NCI-H2081 treated with DMSO at 0.1 percent for 48 hours (cell line): ENCODE measurements at places on chromosomes 5 and 9.

- DNase-seq = no peak
Measured at GRCh38 chr5:19930451-19930850, 57.5 kb downstream of the CDH18 start.

GRCh38 chr5:142304013-142304701, 20.7 kb downstream of the SPRY4 start:
- no peak for DNase-seq

DNA sequence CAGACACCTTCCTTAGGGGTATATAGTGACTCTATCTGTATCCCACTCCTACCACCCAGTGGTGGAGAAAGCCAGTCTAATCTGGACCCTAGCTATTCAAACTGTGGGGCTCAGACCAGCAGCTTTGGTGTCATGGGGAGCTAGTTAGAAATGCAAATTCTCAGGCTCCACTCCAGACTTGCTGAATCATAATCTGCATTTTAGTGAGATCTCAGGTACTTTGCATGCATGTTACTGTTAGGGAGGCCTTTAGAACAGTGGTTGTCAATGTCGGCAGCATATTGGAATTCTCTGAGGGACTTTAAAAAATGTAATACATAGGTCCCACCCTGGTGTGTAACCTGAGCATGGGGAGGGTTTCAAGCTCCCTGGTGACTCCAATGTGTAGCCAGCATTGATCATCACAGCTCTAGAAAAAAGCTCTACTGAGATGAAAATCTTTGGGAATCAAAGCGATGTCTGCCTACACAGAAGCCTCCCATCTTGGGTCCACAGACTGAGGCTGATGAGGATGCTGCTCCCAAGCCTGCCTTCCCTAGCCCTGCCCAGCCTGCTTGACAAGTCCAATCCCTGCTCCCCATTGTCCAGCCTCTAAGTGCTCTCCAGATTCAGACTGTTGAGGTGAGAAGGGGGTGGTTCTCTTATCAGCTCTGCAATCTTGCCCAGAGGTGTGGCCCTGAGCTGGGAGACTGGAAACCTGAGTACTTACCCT, 11.9 kb upstream of the GM2A start:
- no peak for DNase-seq

GRCh38 chr5:75640395-75640794, 29.1 kb downstream of the ANKDD1B start:
- no peak for DNase-seq

DNA sequence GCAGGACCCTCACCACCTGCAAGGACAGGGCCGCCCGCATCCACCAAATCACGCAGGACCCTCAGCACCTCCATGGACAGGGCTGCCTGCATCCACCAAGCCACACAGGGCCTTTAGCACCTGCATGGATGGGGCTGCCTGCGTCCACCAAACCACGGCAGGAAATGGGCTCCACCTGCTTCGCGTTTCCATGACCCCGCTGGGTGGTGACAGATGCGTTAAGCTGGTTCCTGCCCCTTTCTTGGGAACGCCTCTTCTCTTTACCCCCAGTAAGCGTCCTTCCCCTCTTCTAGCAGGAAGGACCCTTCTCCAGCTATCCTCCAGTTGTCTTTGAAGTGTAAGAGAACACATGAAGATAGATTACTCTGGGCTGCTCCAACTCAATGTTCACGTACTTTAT, 13.5 kb downstream of the FBP1 start:
- DNase-seq = no peak

GRCh38 chr5:178465228-178465860, 124.8 kb downstream of the COL23A1 start:
- no peak for DNase-seq

- no peak for DNase-seq
Measured at GRCh38 chr9:88237479-88237961, 99.2 kb upstream of the SPATA31C2 start.

DNA sequence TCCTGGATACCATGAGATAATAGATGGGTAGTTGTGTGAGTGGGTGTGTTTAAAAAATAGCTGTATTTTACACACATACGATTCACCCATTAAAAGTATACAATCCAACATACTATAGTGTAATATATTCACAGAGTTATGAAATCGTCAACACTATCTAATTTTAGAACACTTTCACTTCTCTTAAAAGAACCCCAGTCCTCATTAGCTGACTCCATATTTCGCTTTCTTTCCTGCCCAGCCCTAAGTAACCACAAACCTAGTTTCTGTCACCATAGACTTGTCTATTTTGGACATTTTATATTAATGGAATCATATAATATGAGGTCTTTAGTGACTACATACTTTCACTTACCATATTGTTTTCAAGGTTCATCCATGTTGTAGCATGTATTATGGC, 63.8 kb upstream of the S1PR3 start:
- no peak for DNase-seq

DNA sequence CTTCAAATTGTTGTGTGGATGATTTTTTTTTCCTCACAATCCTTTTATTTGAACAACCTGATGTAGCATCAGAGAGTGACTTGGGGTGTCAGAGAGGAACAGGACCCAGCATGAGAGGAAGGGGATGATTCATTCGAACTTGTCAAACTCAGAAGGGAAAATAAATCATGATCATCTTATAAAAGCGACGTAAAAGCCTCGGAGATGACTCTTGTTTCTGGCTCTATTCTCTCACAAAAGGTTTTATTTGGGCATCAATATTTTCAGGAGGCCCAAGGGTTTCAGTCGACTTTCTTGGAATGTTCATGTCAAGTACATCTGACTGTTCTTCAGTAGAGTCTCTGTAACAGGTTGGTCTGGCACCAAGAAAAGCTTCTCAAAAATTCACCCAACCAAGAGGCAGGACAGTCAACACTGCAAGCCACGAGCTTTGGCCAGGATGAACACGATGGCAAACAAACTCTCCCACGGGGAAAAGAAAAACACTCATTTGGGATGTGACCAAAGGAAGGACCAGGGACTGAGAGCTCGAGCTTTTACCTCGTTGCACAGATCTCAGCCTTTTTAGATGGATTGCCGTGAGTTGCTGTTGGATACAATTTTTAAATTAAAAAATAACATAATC, 55.1 kb downstream of the ANKH start:
- DNase-seq = no peak

GRCh38 chr9:36148311-36149051, 11.9 kb downstream of the GLIPR2 start:
- no peak for DNase-seq

GRCh38 chr5:65924366-65925043, 1.9 kb upstream of the ERBIN start:
- DNase-seq = no peak

- DNase-seq = no peak
Measured at GRCh38 chr5:99587983-99588382, 659.2 kb upstream of the CHD1 start.

DNA sequence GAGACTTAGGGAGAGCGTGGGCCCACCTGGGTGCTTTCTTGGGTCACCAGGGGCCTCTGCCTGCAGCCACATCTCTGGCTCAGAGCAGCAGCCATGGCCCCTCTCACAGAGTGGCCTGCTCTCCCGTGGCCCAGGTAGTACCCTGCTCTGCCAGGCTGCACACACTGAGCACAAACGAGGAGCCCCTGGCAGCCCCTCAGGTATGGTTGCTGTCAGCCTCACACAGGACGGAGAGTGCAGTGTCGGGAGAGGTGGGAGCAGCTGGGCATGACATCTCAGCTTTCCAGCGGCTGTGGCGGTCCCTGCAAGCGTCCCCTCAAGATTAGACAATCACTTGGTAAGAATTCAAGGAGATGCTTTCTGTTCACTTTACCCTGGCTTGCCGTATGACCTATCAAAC, 137.0 kb upstream of the IRX4 start:
- no peak for DNase-seq

DNA sequence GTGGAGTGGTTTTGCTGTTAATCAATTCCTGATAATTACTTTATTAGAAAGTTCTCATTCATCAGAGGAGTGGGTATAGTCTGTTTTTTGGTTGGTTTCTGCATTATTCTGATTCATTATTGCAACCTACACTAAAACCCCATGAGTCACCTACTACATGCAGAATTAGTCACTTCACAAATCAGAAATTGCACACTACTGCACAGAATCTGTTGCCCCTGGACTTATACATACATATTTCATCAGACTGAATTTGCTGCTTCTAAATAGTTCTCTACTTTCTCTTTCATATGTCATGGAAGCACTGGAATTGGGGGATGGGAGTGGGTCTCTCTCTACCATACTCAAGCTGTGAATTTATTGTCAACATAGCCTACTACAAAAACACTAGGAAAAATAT, 585.1 kb downstream of the DNAH5 start:
- DNase-seq = no peak

DNA sequence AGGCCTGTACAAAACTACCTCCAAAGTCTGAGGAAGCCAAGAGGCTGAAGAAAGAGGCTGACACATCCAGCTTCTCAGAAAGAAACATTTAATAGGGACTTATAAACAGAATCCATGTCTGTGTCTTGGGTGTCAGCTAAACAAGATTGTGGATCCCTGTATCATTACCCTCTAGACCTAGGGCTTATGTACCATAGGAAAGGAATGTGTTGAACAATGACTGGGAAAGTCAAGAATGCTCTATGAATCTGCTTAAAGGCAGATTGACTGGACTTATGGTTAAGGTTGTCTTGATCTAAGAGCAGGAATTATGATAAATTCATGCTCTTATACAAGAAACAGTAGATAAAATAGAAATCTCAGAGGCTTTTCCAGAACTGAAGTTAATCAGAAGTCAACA, 335.7 kb upstream of the RPS23 start:
- no peak for DNase-seq

DNA sequence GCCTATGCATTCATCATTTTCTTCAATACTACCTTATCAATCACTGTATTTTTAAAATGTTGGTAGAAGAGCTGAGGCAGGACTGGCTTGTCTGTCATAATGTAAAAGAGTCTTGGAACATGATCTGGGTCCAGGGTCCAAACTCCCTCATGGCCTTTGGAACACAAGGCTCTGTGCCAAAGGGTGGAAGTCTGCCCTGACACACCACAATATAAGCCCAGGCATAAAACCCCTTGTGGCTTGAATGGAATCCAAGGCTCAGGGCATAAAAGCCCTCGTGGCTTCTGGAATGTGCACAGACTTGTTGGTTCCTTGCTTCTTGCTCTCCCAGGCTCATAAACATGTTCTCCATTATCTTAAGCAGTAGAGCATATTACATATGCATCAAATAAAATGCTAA, 48.0 kb downstream of the GABRB2 start:
- no peak for DNase-seq

DNA sequence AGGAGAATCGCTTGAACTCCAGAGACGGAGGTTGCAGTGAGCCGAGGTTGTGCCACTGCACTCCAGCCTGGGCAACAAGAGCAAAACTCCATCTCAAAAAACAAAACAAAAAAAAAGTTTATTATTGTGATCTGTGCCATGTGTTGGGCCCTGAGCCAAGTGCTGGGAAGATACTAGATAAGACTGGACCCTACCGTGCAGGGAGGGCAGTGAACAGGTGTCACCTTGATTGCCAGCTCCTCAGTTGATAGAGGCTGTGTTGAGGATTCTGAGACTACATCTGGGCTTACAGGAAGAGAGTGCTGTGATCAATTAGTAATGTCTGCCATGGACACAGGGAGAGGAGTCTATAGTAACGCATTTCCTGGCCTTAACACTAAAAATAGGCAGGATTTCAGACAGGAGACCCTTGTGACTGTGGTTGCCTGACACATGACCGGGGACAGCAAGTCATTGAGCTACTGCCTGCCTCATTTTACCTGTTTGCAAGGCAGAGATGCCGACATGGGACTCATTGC, 201.5 kb downstream of the C9orf50 start:
- DNase-seq = no peak

GRCh38 chr5:179276838-179277395, 68.3 kb downstream of the ADAMTS2 start:
- DNase-seq = no peak

GRCh38 chr5:139416651-139417050, 12.8 kb upstream of the SPATA24 start:
- no peak for DNase-seq

- no peak for DNase-seq
Measured at GRCh38 chr5:96962540-96962991, 26.7 kb downstream of the LNPEP start.

DNA sequence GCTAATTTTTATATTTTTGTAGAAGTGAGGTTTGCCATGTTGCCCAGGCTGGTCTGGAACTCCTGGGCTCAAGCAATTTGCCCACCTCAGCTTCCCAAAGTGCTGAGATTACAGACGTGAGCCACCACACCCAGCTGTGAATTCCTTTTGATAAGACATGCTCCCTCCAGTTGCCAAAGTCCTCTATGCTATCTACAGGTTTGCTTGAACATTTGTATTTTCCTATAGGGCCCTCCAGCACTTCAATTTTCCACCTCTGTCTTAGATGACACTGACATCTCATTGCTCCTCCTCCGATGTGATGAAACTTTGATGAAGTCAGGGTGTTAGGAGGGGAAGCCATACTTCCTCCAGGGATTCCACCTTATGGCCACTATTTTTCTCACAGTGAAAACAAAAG, 25.2 kb upstream of the CTSV start:
- no peak for DNase-seq

DNA sequence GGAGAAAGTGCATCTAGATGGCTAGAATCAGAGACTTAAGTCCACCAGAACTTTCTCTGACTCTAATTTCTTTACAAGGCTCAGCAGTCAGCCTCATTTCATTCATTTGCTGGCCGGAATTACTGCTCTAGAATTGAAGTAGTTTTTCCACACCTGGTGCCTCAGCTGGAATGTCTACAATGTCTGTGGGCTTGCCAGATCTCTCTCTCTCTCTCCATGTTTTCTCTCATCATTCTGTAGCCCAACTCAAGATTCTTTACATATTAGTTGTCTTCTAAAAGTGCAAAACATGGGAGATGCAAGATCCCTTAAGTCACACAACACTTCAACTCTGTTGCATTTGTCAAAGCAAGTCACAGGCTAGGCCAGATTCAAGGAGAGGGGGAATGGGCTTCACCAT, 103.9 kb upstream of the TAF11L2 start:
- no peak for DNase-seq

DNA sequence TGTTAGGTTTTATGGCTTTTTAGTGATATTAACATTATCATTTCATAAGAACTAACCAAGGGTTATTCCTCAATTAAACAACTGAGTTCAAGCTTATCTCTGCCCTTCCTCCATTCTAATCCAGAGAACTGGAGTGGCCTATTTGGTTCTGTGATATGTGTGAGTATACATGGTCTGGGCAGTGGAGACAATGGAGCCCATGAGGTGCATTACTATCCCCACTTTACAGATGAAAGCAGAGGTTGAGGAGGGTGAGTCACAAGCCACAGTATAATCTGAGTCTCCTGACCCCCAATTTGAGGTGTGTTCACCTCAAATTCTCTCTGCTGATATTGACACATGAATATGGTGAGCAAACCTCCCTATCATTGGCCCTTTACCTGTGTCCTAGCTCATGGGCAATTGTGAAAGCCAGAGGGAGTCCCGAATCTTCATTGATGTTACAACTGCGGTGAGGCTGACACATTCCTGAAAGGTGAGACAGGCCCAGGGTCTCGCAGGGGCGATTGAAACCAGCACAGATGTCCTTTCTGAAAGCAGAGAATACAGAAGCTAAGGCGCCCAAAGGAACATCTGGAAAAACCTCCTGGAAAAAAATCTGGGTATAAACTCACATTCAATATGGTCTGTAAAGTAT, 217.2 kb downstream of the TARS1 start:
- DNase-seq = no peak

- DNase-seq = no peak
Measured at GRCh38 chr5:135362102-135362501, 36.9 kb downstream of the MACROH2A1 start.
